Posterior vena cava (tissue), 2 donors: ENCODE measurements at places on chromosomes 1 and 21. TPM values are rescaled to one million over a fixed set of nuclear protein-coding genes. Genes with fewer than 3 reads are reported as not detected.

GRCh38 chr21:39029900-39030884, 153.1 kb downstream of the PSMG1 start:
- DNase-seq: no peak

- no peak for DNase-seq
Observed at GRCh38 chr1:108880850-108881249, 4.1 kb downstream of the GPSM2 start.

DNA sequence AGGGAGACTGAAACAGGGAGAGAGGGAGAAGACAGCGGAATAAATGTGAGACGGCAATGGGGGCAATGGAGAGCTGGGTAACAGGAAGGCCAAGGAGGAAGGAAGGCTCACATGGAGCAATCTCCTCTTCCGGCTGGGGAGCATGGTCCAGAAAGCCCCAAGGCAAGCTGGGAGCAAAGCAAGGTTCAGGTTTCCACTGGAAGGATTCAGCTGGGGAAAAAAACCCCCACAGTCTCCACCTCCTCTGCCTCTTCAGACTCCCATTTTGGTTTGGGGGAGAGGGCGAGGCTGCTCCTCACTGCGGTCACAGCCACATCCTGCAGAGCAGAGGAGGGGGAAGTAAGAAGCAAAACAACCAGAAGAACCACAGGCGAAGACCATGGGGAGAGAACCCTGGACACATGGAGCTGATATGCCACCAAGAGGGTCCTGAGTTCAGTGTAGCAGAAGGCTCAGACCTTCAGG, 650 bp downstream of the TNFAIP8L2 start:
- peak; percentile 69 for DNase-seq

- DNase-seq: no peak
Observed at GRCh38 chr1:205950280-205950679, 7.0 kb upstream of the SLC26A9 start.

DNA sequence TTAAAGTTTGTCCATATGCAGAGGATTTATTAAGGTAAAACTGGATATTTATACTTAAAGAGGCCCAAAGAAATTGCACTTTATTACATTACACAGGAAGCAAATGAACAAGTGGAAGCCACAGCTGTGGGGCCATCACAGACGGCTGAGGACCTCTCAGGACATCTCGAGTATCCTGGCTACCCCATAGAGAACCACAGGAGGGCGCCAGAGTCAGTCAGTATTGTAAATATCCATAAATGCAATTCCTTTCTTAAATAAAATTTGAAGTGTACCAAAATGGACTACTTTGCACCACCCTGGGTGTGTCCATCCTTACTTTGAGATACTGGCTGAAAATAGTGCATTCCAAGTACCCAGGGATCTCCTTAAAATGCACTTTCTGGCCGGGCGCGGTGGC, 257.2 kb downstream of the MRPL39 start:
- DNase-seq: no peak

DNA sequence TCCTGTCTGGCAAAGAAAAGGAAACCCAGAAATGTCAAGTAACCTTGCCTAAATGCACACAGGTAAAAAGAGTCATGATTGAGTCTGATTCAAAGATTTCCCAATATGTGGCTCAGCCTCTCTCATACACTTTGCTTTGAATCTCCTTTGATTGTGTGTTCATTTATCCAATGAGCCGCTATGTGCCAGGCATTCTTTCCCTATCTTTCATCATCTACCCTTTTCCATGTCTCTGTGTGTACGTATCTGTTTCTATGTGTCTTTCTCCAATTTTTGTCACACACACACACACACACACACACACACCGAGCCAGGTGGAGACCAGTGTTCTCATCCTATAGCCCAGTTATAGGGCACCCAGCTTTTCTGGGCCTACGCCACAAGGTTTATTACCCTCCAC, 35.7 kb upstream of the BCL9 start:
- no peak for DNase-seq

GRCh38 chr1:34316773-34317172, 140.1 kb downstream of the C1orf94 start:
- no peak for DNase-seq

GRCh38 chr21:42234464-42235241, 15.7 kb downstream of the ABCG1 start:
- peak; percentile 91 for DNase-seq

GRCh38 chr1:8420318-8420717, 102.4 kb downstream of the SLC45A1 start:
- no peak for DNase-seq

- DNase-seq: no peak
Observed at GRCh38 chr1:101291562-101292380, 55.0 kb downstream of the S1PR1 start.

Gene CD1D
- 1.4 TPM for total RNA-seq

DNA sequence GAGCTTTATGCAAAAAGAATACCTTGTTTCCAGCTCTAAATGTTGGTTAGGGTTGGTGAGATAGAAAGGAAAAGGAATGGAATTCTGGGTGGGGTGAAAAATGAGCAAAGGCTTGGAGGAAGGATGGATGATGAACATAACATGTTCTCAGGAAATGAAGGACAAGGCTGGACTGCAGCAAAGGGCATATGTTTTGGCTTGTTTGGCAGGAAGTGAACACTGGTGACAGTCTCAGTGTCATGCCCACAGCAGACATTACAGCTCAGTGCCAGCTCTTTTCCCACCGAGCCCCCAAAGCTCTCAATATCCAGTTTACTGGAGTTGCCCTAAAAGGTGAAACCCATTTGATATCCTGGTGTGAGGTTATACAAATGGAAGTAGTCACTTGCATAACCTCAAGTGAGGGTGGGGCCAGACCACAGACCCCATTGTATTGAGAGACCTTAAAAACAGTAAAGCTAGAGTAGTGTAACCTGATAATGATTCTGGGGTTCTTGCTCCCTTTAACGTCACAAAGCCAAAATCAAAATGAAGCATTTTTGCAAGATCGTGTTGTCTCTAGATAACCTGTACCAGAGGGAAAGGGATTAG, 270.6 kb downstream of the NFIA start:
- no peak for DNase-seq

DNA sequence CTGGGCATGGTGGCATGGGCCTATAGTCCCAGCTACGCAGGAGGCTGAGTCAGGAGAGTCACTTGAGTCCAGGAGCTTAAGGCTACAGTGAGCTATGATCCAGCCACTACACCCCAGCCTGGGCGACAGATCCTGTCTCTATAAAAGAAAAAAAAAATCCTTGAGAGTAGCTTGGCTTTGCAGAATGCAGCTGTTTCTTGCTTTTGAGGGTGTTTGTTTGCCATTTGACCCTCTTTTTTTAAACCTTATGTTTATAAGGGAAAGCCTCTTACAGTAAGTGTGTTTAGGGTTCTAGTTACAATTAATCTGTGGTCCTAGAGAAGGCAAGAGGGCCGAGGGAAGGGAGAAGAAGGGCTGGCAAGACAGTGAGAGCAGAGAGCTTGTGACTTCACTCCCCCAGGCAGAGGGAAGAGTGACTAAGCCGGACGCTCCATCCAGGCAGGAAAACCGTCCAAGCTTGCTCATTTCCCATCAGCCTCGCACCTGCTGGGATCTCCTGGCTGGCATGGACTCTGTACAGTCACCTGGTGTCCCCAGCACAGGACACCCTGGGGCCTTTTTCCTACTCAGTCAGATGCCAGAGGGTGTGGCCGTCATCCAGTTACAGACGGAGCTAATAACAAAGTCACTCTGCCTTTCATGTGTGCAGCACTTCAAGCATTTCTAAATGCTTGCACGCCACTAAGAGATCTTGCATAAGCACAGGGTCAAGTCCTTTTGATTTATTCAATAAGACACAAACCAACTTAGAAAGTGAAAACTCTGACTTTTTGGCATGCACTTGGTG, 55.5 kb upstream of the PSEN2 start:
- DNase-seq: peak; percentile 86

DNA sequence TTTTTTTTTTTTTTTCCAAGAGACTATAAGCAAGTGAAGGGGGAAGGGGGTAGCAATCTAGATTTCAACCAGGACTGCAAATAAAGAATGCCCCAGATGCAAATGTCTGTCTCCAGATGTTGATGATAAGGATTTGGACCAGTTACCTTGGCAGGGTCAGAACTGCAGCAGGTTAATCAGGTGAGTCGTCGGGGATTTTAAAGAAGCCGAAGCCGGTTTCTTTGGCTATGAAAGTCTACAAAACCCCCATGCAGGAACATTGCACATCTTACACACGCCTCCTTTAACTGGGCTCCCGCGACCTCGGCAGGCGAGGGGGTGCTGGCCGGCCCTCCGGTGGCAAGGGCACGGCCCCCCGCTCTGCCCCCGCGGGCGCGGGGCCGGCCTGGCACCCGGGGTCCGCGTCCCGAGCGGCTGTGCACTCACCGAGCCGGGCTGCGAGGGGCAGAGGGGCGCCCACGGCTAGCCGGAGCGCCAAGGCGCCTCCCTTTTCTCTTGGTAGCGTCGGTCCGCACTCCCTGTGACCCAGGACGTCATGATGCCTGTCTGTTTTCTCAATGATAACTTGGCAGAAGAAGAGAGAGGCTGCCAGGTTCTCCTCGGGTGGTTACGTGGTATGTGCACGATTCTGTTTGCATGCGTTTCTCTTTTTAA, 366.3 kb upstream of the ESRRG start:
- no peak for DNase-seq

Gene MROH9
- 0.46 TPM for total RNA-seq

Gene TMIGD3
- total RNA-seq: 4.2 TPM

GRCh38 chr1:211735208-211736170, 60.1 kb upstream of the NEK2 start:
- no peak for DNase-seq

DNA sequence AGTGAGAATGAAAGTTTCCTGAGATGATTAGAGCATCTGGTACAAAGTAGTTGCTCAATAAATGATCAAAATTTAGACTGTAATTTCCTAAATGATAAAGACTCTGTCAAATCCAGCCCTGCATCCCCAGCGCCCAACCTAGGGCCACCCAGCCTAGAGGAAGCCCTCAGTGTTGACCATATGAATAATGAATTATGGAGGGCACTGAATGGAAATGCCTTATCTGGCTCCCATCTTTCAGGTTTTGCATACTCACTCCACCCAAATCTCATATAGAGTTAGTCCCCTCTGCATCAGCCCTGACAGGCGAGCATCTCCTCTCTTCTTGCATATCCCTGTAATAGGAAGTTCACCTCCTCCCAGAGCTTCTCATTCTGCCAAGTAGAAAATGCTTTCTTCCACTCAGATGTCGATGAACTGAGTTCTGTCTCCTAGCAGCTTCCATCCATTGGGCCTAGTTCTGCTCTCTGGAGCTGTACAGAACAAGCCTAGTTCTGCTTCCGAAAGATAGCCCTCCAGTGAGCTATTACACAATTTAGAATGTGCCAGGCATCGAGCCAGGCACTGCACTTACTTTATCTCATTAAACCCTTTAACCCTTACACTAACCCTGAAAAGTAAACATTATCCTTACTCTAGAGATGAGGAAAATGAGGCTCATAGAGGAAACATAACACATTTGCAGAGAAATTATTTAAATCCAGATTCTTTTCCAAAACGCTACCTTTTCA, 20.9 kb downstream of the COA7 start:
- DNase-seq: no peak

Gene CRNN
- total RNA-seq: not detected

DNA sequence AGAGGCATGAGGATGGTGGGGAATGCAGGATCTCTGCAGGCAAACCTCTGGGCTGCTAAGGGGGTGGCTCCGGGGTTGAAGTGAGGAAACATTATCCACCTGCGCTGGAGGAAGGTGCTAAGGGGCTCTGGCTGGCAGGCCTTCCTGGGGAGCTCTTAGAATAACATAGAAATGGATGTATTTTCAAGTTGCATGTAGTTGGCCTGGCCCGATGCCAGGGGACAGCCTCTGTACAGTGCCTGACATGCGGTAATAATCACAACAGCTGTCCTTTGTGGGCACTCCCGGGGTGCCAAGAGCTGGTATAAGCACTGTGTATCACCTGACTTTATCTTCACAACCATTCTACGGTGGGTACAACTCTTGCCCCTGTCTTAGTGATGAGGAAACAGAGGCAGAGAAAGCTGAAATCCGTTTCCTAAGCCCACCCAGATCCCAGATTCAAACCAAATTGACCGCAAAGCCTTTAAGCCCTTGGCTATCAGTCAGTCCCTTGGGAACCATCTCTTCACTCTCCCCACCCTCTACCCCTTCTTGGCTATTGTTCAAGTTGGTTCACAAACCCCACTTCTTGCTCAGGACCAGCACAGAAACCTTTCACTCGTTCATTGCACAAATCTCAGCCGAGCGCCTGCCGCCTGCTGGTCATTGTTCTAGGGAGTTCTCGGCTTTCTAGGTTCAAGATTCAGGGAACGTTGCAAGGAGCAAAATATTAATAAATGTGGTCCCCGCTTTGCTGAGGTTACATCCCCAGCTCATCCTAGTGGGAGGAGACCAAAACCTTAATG, 30.9 kb downstream of the PADI4 start:
- DNase-seq: no peak

Gene KRTAP7-1
- total RNA-seq: not detected

Gene RPS6KA1
- total RNA-seq: 10.2 TPM

Gene SIM2
- not detected for total RNA-seq

- DNase-seq: no peak
Observed at GRCh38 chr1:247883346-247883745, 12.0 kb upstream of the OR2W3 start.

GRCh38 chr1:84940481-84940880, 47.5 kb upstream of the LPAR3 start:
- no peak for DNase-seq

- DNase-seq: no peak
Observed at GRCh38 chr1:206787891-206788290, 15.6 kb upstream of the IL10 start.

DNA sequence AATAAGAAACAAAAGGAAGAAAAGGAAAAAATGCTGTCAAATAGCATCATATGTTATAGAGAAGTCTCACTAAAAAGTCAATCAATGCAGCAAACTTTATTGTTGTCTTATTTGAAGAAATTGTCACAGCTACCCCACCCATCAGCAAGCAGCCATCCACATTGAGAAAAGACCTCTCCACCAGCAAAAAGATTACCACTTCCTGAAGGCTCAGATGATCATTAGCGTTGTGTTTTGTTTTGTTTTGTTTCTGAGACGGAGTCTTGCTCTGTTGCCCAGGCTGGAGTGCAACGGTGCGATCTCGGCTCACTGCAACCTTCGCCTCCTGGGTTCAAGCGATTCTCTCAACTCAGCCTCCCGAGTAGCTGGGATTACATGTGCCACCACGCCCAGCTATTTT, 29.0 kb downstream of the ATP2B4 start:
- no peak for DNase-seq
